ENCODE measurements at places on chromosomes 5 and 9.

- DNase-seq: no peak
Measured at GRCh38 chr5:73759771-73760170, 133.8 kb downstream of the ARHGEF28 start.

DNA sequence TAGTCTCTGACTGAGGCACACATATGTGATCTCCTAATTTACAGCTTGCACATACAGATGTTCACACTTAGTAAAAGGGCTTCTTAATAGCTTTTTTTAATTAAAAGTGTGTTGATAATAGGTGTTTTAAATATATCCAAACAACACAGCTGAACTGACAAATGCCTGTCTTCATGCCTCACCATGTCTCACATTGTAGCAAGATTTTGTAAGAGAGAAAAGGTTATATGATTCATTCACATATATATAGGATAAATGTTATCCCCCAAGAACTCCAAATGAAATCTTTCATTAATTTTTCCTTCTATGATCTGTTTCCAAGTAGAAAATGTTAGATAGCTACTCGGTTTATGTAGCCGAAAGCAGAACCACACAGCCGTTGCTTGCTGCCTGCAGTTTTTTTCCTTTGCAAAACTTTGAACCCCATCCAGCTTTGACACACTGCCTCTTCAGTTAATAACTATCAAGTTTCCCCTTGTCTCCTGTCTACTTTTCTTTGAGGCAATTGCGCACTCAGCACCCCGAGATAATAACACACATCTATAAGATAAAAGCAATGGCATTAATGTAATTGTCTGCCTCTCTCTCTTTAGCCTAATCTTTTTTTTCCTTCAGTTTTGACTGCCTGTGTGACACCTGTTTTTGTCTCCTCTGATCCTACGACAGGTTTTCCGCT, 299.2 kb downstream of the BNC2 start:
- no peak for DNase-seq

GRCh38 chr9:74848153-74848525, 39.6 kb downstream of the TRPM6 start:
- DNase-seq: no peak

- no peak for DNase-seq
Measured at GRCh38 chr5:158032246-158032645, 173.3 kb upstream of the CLINT1 start.

DNA sequence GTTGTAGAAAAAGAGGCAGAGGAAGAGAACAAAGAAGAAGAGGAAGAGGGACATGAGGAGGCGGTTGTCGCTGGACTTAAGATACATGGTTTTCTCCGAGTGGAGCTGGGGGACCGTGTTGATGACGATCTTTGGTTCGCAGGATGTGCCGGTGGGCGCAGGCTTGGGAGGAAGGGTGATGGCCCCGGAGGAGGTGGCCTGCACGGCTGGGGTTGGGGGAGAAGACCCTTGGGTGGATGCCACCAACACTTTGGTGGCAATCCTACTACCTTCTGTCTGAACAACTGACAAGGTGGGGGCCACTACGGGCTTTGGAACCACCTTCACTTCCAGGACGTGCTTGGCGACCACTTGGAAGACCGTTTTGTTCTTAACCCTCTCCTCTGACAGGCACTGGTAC, 60.7 kb downstream of the SECISBP2 start:
- DNase-seq: no peak

GRCh38 chr9:37407468-37407867, 15.0 kb upstream of the GRHPR start:
- no peak for DNase-seq

All from kidney capillary endothelial cell (primary cell).